Glomerular endothelial cell (primary cell): ENCODE measurements at places on chromosomes 11 and 22.

DNA sequence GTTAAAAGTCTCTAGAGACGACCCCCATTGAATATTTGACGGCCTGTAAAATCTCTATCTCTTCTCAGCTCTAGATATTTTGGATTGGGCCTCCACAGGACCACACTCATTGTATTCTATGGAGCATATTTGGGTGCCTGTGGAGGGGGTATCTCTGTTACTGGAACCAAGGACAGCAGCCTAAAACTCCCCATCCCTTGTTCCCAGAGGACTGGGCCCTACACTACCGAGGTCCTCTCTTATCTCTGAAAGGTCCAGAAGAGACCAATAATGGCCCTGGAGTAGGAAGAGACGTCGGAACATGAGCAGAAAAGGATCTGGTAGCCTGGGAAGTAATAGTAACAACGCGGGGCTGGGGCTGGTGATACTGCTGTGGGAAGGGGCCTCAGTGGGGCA is 542 bp downstream of the HPS4 start:
- no peak for DNase-seq

DNA sequence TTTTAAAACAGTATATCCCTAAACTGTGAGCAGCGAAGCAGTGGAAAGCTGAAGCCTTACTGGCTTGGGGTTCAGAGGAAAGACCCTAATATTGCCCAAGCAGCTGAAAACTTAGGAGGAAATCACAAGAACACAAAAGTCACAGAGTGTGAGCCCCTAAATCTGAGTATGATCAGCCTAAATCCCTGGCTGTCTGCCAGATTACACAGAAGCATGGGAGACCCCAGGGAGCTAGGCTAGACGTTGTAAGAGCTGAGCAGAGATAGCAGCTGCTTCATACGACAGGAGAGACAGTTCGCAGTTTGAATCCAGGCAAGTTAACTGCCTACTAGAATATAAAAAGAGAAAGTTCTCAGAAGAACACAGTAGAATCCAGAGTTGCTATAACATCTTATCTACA is 81.2 kb downstream of the PACS1 start:
- no peak for DNase-seq

- no peak for DNase-seq
Measured at GRCh38 chr11:108727665-108728064, 62.8 kb downstream of the DDX10 start.

- no peak for DNase-seq
Measured at GRCh38 chr11:126528075-126528474, 172.6 kb downstream of the ST3GAL4 start.

- no peak for DNase-seq
Measured at GRCh38 chr11:61679893-61680621, at the start of gene DAGLA. Gene DAGLA, plus strand, starts transcription at chr11:61680391. Its CDS starts 39,765 bp downstream, at chr11:61720156.

- no peak for DNase-seq
Measured at GRCh38 chr22:22228921-22229320, 15.7 kb upstream of the VPREB1 start.

GRCh38 chr11:11555208-11555607 is 66.6 kb downstream of the GALNT18 start:
- no peak for DNase-seq

DNA sequence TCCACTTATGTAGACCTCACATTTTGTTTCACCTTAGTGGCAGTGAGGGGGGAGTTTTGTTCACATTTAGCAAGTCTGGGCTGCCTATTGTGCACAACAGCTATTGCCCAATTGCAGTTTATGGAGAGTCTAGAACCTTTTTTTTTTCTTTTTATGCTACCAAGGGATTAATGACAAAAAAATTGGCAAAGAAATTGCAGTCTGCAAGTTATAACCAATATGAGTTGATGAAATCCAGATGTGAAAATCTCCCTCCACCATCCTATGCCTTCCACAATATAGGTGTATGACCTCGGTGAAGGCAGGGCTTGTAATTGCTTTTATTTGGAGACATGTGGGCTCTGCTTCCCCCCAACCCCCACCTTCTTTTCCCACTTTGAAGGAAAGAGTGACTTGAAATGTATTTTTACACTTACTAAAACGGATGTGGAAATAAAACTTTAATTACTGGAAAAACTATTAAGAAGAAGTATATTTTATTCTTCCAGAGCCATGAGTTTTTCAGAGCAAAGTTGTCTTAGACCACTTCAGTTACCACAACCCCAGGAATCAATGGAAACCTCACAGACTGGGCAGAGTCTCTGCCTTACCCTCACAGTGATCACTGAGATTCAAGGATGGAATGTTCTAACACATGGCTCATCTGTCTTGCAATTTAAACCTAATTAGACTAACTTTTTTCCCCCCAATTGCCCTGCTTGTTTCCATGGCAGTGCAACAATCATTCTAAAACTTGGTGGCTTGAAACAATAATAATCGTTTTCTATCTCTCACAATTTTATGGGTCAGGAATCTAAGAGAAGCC is 120.8 kb upstream of the SLC5A12 start:
- DNase-seq = no peak

DNA sequence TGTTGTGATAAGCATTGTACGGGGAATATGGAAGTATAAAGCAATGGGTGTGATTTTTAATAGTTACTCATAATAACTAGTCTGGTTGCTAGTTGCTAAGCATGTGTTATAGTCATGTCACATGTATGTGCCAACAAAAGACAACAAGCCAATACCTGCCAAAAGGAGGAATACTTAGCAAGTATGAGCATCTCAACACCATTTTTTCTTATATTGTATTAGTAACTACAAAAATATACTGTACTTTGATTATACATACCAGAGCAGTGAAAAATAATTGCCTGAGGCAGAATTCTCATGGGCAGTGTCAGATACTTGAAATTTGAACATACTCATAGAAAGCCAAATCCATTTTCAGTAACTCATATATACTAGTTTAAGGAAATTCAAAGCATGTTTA is 62.4 kb upstream of the ALKBH3 start:
- DNase-seq = no peak

- DNase-seq = no peak
Measured at GRCh38 chr22:44698531-44699421, 3.2 kb upstream of the PRR5 start.

GRCh38 chr22:31447337-31447736 is 42.3 kb downstream of the EIF4ENIF1 start:
- DNase-seq = no peak

DNA sequence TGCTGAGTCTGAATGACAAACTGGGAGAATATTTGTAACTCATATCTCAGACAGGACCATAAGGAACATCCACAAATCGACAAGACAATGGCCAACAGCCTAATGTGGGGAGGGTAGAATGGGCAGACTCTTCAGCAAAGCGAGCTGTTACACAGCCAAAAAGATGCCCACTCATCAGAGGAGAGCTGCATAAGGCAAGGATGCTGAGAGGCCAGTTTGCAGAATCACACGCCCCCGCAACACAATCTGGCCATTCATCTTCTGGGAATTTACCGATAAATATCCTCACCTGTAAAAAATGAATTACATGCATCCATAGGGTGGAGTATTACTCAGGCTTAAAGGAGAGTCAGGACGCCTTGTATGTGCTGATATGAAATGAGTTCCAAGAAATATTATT is 57.5 kb upstream of the SLC22A12 start:
- DNase-seq = no peak

DNA sequence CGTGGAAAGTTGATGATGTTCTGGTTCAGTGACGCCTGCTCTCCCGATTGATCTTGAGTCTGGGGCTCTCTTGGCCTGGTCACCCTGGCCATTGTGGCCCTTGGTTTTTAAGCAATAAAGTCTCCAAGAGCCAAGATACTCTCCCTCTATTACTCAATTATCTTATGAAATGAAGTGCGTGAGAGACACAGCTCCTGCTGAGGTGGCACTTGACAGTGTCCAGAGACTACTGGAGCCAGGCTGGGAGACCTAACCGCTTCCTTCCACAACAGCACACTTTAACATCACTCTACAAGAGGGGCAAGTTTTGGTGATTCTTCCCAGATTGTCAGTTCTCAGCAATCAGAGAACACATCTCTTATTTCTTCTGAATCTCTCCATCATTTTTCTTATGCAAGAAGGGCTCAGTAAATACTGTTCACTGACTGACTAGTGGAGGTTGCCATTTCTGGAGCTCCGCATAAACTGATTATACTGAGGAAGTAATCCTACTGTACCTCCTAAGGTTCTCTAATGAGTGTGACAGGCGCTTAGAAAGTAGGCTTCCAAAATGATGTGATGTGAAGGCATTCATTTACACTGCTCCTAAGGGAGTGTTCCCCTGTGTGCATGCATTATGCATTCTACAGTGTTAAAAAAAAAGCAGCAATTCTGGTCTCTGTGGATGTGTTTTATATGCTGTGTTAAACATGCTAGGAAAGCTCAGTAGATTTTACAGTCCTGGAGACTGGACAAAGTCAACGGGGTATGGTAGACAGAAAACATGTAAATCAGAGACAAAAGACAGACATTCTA is 968.0 kb downstream of the OPCML start:
- no peak for DNase-seq

DNA sequence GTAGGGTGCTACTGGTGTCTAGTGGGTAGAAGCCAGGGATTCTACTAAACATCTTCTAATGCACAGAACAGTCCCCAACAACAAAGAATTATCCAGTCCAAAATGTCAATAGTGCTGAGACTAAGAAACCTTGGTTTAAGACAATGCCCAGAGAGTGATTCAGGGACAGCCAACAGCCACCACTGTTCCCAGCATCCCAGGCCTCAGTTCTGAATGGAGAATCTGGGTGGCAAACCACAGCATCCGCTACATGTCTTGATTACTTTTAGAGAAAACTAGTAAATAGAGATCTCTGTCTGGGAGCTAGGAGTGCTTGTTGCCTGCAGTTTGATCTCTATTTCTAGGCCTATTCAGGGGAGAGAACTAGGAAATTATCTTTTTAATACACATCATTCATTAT is 20.9 kb upstream of the SIK2 start:
- no peak for DNase-seq

DNA sequence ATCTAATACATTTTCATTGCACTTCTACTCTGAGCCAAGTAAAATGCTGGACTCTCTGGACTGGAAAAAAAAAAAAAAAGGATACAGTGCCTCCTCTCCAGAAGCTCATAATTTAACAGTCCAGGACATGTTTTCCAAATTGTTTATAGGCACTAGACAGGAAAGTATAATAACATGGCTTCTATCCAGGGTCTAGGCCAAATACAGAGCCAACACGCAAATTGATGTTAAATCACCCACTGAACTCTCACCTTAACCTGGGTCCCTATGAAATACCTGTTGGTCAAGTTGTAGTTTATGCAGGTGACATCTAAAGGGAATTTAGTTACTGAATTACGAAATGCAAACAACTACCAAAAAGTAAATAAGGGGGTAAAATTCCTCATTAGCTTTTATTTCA is 428.7 kb upstream of the LUZP2 start:
- DNase-seq = no peak

DNA sequence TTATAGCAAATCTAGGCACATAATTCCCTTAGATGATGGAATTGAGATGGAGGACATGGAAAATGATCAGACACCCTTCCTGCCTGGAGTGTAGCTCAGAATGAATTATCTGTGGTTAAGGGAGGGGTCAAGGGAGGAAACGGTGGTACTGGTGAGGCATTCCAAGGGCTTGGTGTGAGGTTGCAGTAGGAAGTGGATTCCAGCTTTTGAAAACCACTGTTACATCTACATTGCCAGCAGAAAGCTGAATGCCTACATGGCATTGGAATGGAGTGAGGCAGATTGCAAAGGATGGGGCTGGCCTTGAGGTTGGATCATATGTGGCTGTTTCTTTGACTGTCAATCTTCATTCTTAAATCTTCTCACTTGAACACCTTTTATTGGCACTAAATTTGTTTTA is 684.4 kb downstream of the NTM start:
- DNase-seq = no peak

- no peak for DNase-seq
Measured at GRCh38 chr11:58034471-58034870, 3.7 kb downstream of the OR6Q1 start.

- no peak for DNase-seq
Measured at GRCh38 chr11:69995697-69996096, 82.4 kb upstream of the ANO1 start.

GRCh38 chr22:49333206-49333605 is 494.5 kb downstream of the BRD1 start:
- no peak for DNase-seq

GRCh38 chr22:38974170-38974825 is 7.8 kb upstream of the APOBEC3B start:
- no peak for DNase-seq

- no peak for DNase-seq
Measured at GRCh38 chr11:125388611-125389010, 107.5 kb downstream of the FEZ1 start.

GRCh38 chr11:111355956-111356659 is 23.0 kb downstream of the POU2AF1 start:
- no peak for DNase-seq

- DNase-seq = no peak
Measured at GRCh38 chr11:11396301-11397035, 43.4 kb upstream of the CSNK2A3 start.

GRCh38 chr22:25064894-25065560 is 112.5 kb downstream of the KIAA1671 start:
- no peak for DNase-seq

DNA sequence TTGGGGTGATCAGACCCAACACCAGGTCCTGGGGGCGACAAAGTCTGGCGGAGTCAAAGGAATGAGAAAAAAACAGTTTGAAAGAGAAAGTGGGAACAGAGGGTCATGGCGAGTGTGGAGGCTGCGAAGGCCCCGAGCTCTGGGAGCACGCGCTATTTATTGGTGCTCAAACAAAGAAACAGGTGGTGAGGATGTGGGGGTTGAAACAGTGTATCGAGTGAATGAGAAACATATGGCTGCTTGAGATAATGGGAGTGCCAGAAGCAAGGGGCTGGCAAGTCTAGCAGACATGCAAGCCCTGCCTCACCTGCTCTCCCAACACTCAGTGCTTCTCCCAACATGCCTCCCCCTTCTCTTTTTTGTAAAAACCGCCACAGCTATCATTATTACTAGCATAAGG is 7.8 kb upstream of the DUSP18 start:
- no peak for DNase-seq

DNA sequence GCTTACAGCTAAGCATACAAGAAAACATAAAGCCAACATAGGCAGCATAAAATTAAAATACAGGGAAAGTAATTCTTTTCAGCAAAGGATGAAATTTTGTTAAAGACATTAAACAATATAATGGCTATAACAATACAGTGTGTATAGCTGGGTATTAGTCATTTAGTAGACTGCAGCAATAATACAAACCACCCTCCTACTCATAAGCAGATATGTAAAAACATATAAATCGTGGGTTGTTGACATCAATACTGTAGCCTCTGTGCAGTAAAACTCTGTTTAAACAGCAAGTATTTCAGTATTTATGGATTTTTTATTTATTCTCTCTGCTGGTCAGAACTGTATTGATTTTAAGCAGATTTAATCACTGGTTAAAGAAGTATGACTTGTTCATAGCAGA is 639.1 kb upstream of the ANO5 start:
- DNase-seq = no peak

- no peak for DNase-seq
Measured at GRCh38 chr22:36052505-36052941, 23.9 kb upstream of the RBFOX2 start.

- no peak for DNase-seq
Measured at GRCh38 chr11:78351193-78351592, 66.4 kb downstream of the GAB2 start.

GRCh38 chr22:35580351-35581022 is 36.6 kb downstream of the MB start:
- DNase-seq = no peak
